ENCODE measurements at places on chromosomes 3 and 15.

DNA sequence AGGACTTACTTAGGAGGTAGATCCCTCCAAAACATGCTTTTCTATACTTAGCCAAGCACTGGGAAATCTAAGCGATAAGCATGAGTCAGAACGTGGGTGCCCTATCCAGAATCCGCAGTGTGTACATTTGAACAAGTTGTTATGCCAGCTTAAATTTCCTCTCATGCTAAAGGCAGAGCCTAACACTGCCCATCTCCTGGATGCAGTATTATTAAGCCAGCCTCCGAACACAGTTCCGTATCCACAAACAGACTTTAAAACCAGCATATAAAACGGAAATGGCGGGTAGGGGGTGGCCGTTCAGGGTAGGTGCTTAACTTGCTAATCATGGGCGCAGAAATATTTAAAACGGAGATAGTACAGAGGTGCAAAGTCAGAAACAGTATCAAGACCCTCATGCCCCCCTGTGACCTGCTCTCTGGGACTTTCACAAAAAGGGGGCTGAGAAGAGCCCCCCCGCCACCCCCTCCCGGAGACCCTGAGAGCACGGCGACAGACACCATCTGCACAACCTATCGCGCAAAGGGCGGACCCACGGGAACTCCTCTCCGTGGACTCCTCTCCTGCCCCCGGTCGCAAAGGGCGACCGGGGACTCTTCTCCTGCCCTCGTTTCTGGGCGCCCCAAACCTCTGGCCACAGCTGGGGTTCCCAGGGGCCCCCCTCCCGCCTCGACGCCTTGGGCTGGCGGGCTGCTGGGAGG, 889 bp upstream of the LRRIQ4 start:
- DNase-seq: peak; percentile 39

GRCh38 chr15:57114070-57114469, 195.6 kb downstream of the TCF12 start:
- DNase-seq: no peak

- no peak for DNase-seq
These were observed 140.6 kb downstream of the RYR3 start for GRCh38 chr15:33451385-33451784.

DNA sequence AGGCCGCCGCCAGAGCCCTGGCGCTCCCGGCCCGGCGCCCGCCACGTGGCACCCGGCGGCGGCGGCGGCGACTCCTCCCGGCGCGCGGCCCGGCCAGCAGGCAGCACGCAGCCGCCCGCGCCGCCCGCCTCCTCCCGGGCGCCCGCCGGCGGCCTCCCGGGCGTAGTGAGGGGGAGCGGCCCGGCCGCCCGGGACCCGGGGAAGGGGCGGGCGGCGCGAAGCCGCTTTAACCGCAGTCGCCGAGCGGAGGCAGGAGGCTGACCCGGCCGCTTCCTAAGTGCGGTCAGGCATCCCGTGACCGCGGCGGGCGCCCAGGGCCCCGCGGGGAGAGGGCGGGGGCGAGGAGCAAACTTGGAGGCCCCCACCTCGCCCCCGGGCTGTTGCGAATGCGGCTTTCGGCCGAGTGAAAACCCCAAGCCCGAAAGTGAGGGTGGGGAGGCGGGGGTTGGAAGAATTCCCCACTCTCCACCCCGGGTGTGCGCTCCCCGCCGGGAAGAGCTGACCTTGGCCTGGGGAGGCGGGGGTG, 1.7 kb upstream of the HES1 start:
- peak; percentile 50 for DNase-seq

GRCh38 chr3:126439968-126440708, 35.6 kb downstream of the ZXDC start:
- no peak for DNase-seq

GRCh38 chr15:20367093-20367492, 174.5 kb downstream of the GOLGA6L6 start:
- DNase-seq: no peak

DNA sequence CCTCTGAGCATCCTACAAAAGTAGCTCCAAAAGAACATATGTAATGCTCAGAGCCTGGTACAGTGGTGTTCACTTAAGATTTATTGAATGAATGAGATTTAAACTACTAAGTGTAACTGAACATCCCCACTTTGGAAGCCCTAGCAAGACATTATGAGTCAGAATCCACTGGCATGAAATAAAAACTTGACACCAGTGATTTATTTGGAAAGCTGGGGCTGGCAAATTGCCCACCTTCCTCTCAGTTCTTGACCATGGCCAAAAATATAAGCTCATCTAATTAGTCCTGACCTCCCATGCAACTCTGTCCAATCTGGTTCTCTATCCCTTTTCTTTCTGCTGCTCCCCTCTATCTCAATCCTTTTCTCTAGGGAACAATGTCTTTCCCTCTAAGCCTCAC, 418.0 kb downstream of the PLCL2 start:
- DNase-seq: no peak

DNA sequence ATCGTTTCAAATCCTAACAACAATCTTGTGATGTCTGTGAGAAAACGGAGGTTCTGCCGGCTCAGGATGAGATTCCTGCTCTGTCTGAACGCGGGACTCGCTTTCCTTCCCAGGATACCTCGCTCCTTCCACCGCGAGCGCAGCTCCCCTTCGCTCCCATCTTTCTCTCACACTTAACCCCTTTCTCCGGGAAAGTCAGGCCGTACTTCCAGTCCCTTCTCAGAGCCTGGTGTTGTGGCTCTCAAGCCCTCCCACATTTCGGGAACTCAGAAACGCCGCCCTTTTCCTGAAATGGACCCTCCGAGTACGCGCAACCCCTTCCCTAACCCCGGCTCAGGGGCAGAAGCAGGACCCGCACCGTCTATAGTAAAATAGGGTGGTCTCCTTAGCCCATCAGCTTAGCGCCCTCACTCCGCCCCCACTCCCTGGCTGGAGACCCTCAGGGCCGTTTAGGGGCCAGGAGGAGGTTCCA, 378 bp upstream of the FEM1B start:
- peak; percentile 78 for DNase-seq

DNA sequence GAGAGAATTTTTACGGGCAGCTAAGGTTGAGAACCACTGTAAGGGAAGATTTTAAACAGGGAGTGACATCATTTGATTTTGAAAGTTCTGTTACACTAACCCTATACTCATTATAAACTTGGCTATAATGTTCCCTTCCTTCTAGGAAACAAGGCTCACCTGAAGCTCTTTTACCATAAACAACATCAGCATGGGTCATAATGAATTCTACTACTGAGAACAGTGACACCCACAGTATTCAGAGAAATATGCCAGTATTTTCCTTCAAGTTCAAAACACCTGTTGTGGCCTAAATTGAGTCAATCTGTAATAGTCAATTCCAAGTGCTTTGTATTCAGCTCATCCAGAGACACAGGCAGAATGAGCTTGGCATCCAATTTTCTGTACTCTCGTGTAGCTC, 175.3 kb upstream of the STT3B start:
- no peak for DNase-seq

DNA sequence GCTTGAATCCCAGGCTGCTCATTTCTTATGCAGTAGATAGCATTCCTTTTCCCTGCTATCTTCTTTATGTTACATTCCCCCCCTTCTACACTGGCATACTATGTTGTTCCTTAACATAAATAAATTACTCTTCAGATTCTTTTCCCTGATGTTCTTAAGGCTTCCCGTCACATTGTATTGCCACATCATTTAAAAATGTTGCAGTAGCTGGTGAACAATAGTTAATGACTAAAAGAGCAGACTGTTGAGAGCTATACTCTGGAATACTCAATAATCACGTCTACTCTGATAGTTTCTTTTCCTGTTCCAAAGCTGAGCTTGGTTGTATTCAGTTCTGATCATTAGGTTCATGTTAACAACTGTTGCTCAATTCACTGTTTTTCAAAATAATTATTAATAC, 219.9 kb downstream of the CHST2 start:
- DNase-seq: no peak

GRCh38 chr3:129606636-129607390, at the start of gene PLXND1:
TSS of gene PLXND1 (minus strand) at chr3:129606676. CDS start at chr3:129606639, 37 bp downstream.
- DNase-seq: peak; percentile 50

DNA sequence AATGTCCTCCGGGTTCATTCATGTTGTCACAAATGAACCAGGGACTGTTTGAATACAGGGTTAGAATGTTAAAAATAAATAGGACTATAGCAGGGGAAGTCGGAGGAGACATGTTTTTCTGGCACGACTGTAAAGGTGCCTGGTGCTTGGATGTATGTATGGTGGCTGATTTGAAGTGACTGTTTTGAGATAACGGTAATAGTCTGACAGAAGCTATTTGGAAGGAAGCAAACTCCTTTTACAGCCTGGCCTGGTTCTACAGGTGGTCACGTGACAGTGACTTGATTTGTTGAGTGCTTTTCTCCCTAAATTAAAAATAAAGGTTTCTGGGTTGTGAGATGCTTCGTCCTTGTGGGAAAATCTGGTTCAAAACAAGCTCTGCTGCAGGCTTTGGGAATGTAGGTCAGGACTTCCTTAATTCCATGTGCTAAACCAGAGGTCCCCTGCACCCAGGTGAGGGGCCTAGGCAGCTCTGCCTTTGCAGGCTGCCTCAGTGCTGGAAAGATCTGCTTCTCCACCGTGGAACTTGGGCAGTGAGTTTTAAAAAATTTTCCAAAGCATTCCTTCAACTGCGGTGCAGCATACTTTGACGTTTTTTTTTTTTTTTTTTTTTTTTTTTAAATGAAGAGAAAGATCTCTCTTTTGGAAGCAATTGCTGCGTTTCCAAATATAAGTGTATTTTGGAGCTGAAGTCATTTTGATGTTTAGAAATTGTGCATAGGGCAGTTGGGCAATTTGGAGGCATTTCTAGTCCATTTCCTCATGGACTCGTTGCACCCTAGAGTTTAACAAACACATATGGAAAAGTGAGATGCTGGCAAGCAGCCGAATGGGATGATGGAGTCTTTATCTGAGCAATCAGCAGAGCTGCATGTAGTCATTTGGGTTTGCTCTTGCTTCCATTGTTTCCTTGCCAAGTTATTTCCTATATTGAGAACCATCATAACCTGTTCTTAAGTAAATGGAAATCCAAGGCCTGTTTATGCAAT, 30.9 kb downstream of the ITPR1 start:
- no peak for DNase-seq

- no peak for DNase-seq
These were observed 49.1 kb downstream of the CCK start for GRCh38 chr3:42216931-42217333.

DNA sequence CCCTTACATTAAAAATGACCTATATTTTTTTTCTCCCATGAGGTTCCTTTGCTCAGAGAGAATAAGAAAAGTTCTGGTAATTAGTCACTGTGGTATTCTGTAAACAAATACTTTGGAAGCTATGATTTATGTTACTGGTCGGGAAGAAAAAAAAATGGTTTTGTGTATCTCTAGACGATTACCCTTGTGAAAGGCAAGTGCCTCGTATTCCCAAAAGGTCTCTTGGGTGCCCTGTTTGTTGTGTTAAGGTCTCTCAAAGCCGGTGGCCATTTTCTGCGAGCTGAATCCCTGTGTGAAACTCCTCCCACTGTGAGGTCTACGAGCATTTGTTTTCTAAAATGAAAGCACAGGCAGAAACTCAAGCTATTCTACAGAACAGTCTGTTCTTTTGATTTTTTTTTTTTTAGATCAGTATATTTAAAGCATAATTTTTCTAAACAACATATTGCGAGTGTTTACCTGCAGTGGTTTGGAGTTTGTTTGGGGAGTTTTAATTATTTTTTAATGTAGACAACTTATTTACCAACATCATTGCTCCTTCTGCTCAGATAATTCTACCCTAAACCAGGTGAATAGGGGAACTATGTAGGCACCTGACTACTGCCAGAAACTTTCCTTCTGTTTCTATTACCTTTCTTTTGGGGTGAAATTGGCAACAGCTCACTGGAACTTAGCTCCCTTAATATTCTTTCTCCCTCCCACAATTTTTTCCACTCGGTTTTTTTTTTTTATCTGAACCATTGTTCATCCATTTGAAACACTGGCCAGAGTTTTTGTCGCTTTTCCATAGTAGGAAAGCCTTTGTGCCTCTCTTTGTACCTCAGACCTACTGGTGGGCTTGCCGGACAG, 44.0 kb downstream of the ZBTB38 start:
- DNase-seq: peak; percentile 32

- no peak for DNase-seq
These were observed 27.3 kb downstream of the ZNF710 start for GRCh38 chr15:90028376-90028944.

DNA sequence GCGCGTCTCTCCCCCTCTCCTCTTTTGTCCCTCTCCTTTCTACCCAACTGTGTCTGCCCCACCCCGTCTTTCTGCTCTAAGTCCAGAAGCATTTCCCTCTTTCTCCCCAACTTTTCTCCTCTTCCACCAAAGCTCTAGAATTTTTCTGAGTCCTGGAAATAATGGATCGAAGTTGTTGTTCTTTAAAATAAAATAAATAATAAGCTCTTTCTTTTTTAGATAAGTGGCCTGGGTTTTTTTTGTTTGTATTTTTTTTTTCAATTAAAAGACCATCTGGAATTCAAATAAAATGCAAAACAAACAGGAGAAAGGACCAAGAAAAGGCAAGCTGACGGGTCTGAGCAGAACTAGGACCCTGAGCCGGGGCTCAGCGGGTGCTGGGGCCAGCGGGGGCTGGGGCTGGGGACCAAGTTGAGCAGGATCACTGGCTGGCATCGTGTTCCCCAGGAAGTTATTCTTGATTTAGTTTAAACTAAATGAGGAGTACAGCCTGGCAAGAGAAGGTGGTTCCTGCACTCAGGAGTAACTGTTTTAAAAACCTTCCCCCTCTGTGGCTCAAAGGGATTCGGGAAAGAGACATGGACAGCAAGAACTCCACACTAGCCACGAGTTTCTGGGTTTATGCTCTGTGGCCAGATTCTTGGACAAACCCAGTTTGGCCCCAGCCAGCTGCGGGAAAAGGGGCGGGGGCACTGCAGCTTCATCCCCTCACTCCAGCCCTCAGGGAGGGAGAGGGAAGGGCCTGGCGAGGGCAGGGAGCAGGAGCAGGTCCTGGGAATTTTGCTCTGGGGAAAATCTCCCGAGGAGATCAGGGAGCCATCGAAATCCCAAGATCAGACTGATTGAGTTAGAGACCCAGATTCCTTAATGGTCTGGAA, 8.4 kb downstream of the GATA2 start:
- no peak for DNase-seq

DNA sequence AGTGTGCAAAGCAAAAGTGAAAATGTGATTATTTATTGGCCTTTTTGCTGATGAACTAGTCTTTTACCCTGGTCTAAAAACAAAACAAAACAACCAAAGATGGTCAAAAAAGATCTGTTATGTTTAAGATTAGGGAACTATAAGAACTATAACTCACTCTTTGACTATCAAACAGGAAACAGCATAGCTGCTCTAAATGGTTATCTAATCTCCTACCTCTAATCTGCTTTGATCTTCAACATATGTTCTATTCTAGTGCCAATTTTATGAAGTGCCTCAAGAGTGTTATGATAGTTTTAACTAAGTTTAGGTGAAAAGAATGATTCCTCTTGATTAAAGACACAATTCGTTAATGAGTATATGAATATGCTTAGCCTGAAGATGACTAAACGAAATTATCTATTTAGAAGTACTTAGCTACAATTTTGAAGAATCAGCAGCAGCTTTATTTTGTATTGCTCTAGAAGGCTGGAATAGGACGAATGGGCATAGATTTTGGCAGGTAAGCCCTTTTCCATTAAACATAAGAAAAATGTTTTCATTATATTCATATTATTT, 46.0 kb downstream of the SETD2 start:
- no peak for DNase-seq

GRCh38 chr3:58333206-58334012, 717 bp downstream of the PXK start:
- DNase-seq: no peak
